GF-D8 (cell line): ENCODE measurements at places on chromosomes 16 and 17.

DNA sequence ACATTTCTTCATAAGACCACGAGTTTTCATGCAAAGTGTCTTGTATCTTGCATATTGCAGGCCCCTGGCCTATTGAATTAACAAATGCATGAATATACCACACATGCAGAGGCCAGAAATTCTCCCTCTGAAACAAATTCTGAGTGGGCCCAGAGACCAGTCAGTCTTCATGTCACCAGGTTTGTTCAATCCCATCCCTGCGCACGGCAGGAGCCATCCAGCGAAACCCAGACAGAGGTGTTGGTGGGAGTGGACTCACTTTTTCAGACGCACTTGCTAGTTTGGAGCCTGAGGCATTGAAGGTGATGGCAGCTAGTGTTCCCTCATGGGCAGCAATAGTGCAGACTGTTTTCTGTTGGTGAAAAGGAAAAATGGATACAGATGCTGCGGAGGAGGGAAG lies 21.9 kb downstream of the WIPI1 start:
- DNase-seq = no peak

GRCh38 chr16:70642633-70643032 lies 3.7 kb upstream of the IL34 start:
- no peak for DNase-seq

DNA sequence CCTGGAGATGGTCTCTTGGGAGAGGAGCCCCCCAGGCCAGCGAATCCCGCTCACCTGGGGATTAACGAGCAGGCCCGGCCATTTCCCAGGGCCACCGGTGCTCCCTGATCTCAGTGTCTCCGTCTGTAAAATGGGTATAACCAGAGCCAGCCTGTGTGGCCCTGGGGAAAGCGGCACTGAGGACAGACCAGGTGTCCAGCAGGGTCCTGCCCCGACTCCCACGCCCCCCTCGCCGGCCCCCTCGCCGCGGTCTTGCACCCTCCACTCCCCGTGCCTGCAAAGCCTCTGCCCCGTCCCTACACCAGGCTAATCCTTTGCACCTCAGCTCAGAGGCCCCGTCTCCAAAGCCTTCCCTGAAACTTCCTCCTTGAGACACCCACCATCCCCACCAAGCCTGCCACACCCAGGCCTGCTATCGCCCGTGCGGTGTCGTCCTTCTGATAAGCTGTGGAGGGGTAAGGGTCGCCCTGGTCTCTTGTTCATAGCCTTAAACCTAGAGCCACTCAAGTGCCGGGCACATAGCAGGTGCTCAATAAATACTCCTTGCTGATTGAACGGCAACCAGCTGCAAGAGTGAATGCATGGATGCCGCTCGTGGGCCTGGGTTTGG lies 259.1 kb downstream of the C16orf95 start:
- DNase-seq = no peak

- no peak for DNase-seq
Observed at GRCh38 chr16:10878644-10879501, 1.9 kb downstream of the CIITA start.

GRCh38 chr16:28082624-28083023 lies 19.1 kb upstream of the GSG1L start:
- no peak for DNase-seq
